COR-L47 (cell line): ENCODE measurements at places on chromosomes 3 and 15.

- no peak for DNase-seq
Measured at GRCh38 chr3:47318916-47319315, 36.2 kb downstream of the KLHL18 start.

GRCh38 chr3:66402596-66403290 lies 98.1 kb downstream of the LRIG1 start:
- DNase-seq = no peak

DNA sequence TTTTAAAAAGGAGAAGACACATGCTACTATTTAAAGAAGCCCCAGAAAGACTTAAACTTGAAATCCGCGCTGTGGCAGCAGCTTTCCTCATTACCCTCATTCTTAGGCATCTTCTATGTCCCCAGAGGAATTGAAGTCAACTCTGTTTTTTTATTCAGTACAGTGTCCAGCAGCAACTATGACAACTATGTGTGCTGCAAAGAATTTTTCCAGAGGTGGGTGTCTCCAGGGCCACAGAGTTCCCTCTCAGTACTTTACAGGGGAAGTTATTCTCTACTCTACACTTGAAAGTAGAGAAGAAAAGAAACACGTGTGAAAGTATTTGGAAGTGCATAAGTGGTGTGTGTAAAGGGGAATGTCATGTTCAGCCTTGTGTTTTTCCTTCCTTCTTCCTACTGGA lies 32.0 kb downstream of the GATM start:
- DNase-seq = no peak

- no peak for DNase-seq
Measured at GRCh38 chr15:83762367-83762766, 108.4 kb downstream of the ADAMTSL3 start.

GRCh38 chr3:112123548-112123947 lies 9.5 kb downstream of the GCSAM start:
- no peak for DNase-seq

DNA sequence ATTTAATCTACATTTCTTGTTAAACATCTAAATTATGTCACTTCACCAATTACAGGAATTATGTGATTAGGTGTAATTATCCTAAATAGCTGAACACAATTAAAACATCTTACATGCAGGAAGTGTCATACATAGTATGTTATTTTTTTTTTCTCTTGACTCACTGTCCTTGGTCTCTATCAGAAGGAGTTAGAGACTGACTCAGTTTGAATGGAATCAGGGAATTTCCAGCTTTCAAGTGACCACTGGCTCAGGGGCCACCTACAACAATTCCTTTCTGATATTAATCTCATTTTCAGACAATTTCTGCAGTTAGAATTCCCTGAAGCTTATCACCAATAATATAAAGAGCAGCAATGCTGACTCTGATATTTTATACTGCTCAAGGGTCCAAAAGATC lies 400.7 kb downstream of the ROBO1 start:
- DNase-seq = no peak

DNA sequence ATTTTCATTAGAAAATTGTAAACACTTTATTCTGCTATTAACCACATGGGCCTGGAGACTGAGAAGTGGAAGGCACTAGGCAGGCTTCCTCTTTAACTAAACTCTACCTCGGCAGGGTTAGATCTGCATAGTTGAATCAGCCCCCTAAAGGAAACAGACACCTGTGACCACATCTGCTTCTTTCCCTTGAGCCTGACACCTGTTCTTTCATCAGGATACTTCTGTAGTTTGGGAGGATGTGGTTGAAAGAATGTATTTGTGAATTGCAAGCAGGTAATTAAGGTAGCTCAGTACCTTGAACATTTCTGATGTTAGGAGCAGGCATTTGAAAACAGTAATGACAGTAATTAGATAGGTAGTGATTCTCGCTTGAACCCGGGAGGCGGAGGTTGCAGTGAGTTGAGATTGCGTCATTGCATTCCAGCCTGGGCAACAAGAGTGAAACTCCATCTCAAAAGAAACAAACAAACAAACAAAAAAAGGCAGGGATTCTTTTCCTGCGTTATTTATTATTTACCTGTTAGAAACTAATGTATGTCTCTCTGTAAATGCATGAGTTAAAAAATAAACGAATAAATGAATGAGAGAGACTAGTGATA lies 468.5 kb downstream of the NLGN1 start:
- DNase-seq = no peak

DNA sequence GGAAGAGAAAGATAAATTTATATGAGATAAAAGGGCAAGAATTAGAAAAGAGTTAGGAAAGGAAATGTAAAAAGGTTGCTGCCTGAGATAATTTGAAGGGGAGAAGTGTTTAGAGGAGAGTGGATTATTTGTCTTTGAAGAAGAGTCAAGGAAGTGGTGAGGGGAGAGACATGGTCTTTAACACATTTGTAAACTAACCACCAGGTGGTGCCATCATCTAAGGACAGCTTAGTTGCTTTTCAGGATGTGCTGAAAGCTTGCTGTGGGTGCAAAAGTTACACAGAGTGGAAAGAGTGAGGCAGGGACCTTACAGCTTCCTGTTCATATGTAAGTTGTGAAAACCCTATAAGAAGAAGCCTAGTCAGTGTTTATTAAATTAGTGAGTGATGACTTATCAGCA lies 114.1 kb upstream of the DNAJC19 start:
- peak; percentile 77 for DNase-seq

DNA sequence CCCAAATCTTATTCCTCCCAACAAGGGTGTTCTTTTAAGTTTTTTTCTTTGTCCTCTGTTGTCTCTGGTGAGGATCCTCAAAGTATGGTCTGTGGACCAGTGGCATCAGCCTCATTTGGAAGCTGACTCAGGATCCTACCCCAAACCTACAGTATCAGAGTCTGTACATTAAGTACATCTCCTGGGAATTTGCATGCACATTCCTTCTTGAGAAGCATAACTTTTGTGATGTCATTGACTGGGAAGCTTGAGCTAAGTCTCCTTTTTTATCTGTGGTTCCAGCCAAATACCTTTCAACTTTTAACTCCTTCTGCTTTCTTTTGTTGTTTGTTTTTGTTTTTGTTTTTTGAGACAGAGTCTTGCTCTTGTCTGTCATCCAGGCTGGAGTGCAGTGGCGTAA lies 40.5 kb downstream of the ARMC8 start:
- DNase-seq = no peak

DNA sequence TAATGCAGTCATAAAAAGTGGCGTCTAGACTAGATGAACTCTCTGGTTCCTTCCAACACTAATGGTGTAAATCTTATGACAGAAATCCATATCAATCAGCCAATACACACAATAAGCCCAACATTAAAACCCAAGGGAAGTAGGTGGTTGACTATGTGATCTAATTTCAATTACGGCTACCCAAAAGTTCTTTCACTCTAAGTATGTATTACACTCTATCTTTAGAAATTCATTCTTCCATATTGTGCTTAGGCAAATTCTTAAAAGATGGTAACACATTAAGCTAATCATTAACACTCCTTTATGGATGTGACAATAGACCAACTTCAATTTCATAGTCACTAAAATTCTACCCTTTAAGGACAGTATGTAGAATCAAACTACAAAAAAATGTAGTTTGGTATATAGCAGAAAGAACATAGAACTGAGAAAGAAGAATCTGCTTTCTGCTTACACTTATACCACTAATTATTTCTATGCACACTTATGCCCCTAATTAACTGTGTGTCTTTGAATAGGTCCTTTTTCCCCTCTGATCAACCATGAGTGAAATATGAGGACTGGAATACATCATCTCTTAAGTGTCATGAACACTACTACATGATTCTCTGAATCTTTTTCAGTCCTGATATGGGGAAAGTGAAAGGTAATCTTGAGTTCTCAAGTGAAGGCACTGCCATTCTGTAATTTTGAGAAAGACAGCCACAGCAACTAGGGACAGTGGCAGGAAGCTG lies 557.6 kb downstream of the IGSF11 start:
- DNase-seq = no peak

DNA sequence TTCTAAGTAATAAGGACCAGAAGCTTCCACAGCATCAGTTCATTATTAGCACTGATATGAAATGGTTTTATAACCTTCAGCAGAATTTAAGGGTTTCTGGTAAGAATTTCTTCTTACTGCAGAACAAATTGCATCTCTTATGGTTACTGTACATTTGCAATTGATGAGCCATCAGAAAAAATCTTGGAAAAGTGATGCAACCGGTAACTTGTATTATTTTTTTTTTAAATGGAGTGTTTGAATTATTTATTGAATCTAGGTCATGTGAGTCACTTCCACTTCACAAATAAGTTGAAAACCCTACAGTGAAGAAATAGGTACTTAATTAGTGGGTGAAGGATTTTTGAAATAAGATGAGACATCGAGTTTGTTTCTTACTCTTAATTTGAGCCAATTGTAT lies 786.0 kb downstream of the TUSC7 start:
- DNase-seq = no peak

GRCh38 chr3:122697952-122698620 lies 17.4 kb downstream of the PARP14 start:
- no peak for DNase-seq

- no peak for DNase-seq
Measured at GRCh38 chr15:92638709-92639365, 16.7 kb downstream of the FAM174B start.

DNA sequence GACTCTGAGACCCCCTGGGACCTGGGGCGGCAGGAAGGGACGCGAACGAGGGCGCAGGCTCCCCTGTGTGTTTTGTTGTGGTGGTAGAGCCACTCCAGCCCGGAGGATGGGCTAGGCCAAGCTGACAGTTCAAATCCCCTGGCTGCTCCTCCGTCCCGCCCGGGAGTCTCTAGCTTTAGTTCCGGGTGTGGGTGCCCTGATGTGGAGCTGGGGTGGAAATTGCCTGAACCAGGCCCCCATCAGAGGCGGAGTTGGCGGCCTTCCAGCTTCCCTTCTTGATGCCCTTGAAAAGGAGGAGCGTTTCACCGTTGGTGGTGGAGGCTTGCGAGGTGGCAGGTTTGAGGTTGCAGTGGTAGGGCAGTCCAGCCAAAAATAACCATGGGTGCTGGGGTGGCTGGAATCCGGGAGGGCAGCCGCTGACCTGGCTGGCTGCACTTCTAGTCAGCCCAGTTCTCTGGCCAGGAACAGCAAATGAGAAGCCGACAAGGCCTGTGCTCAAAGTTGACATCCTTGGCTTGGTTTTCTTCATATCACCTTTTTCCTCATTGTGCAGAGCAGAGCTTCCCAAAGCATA lies 817 bp downstream of the CLK3 start:
- peak; percentile 65 for DNase-seq

- no peak for DNase-seq
Measured at GRCh38 chr3:18657858-18658820, 233.0 kb upstream of the SATB1 start.

- DNase-seq = no peak
Measured at GRCh38 chr3:176950743-176951142, 246.5 kb downstream of the TBL1XR1 start.

- no peak for DNase-seq
Measured at GRCh38 chr15:100731267-100732152, 129.1 kb downstream of the ASB7 start.
